Right ventricle myocardium inferior (tissue), 1 donor: ENCODE measurements at places on chromosomes 4 and X. TPM values are rescaled to one million over a fixed set of nuclear protein-coding genes. Genes with fewer than 3 reads are reported as not detected.

STK26 gene
- 1.1 TPM for total RNA-seq

TMSB15C gene
- total RNA-seq, result 0.19 TPM

LRIT3 gene
- total RNA-seq, result not detected

PROM1 gene
- total RNA-seq, result 3.5 TPM

TAB3 gene
- 12.4 TPM for total RNA-seq

SPACA5 gene
- not detected for total RNA-seq

OTUD5 gene
- 19.8 TPM for total RNA-seq

GPR50 gene
- total RNA-seq, result not detected

TMEM131L gene
- 14.4 TPM for total RNA-seq

MAGEA12 gene
- not detected for total RNA-seq

DKK2 gene
- 1.9 TPM for total RNA-seq

HSFX2 gene
- total RNA-seq, result not detected

UGT2B10 gene
- total RNA-seq, result not detected

KLHL2 gene
- total RNA-seq, result 10.6 TPM

CEP44 gene
- 9.3 TPM for total RNA-seq

ATP5ME gene
- total RNA-seq, result 1,162 TPM

HADH gene
- 260 TPM for total RNA-seq

PHEX gene
- 0.08 TPM for total RNA-seq

GLRA3 gene
- not detected for total RNA-seq

ADGRG2 gene
- total RNA-seq, result 0.62 TPM

NAA11 gene
- total RNA-seq, result not detected

CFAP47 gene
- total RNA-seq, result not detected
